Stimulated activated CD8-positive, alpha-beta memory T cell treated with anti-CD3 and anti-CD28 coated beads, Interleukin-15, amount 100 ng/mL, for 48 hours (primary cell): ENCODE measurements at places on chromosomes 2 and 18.

DNA sequence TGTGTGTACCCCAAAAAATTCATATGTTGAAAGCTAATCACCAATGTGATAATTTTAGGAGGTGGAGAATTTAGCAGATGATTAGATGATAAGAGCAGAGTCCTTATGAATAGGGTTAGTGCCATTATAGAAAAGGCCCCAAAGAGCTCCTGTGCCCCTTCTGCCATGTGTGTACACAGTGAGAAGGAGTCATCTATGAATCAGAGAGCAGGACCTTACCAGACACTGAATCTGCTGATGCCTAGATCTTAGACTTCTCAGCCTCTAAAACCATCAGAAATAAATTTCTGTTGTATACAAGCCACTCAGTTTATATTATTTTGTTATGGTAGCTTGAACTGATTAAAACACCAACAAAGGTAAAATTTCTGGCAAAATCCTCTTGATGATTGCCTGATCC, 560.0 kb upstream of the CDH2 start:
- DNase-seq: no peak

GRCh38 chr2:135169900-135170753, 118.0 kb downstream of the RAB3GAP1 start:
- DNase-seq: no peak

DNA sequence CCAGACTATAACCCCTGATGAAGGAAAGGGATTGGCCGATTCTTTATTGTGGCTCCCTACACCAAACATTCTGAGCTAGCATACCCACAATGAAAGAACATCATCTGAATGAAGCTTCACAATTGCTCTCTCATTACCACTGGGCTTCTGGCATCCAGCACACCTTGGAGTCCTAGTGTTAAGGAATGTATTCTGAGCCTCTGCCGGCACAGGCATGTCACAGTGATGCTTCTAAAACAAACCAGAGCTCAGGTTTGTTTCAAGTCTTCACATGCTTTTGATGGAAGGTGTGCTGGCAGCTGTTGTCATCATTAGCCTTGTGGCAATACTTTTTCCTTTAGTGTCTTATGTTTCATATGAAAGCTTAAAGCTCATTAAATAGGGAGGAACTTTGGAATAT, 76.3 kb upstream of the RBBP8 start:
- no peak for DNase-seq

- no peak for DNase-seq
These were observed 18.6 kb downstream of the UNC80 start for GRCh38 chr2:209790066-209790728.

DNA sequence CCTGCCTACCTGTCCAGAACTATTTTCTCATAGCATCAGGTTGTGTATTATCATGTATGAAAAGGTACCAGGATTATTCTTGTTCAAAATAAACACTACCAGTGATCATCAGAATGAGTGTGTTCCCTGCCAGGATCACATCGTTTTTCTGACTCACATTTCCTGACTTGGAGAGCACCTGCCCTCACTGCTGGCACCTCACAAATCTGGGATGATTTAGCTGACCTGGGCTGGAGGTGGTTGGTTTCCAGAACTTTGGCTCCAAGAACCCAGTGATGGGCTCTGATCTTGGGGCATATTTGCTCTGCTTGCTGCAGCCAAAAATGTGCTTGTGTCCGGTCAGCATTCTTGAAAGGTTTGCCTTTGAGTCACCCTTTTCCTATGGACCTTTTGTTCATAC, 836.3 kb upstream of the ACVR2A start:
- DNase-seq: no peak

DNA sequence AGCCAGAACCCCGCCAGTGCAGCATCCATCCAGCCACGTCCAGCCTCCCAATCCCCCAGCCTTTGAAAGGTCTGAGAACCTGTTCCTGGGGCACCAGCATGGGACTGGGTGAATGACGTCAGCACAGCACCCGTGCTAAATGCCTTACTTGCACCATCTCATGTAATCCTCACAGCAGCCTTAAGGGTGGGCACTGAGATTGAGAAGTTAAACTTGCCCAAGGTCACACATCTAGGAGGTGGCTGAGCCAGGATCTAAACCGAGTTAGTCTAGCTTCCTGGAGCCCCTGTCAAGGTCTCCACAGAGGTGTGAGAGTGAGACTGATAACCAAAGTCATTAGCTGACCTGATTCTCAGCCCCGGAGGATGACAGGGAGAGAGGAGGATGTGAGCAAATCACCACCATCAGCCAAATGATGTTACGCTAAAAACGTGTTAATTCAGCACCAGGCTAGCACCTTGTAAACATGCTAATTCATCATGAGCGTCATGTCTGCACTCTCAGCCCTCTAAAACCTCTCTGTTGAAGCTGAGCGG, 4.6 kb downstream of the CD8A start:
- peak; percentile 61 for DNase-seq

DNA sequence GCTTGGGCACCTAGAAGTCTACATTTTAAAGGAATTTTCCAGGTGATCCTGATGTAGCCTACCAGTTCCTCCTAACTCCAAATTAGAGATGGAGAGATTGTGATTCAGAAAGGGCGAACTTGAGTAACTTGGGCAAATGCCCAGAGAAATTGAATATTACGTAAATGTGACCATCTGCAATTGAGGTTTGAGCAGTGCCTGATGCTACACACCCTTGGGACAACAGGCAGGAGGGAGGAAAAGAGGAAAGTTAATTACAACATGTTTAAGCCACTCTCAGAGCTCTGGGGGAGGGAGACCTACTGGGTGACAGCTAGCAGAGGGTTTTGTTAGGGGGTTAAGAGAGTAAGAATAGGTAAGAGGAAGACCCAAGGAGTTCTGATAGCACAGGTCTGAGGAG, 208.9 kb downstream of the LPIN1 start:
- no peak for DNase-seq

DNA sequence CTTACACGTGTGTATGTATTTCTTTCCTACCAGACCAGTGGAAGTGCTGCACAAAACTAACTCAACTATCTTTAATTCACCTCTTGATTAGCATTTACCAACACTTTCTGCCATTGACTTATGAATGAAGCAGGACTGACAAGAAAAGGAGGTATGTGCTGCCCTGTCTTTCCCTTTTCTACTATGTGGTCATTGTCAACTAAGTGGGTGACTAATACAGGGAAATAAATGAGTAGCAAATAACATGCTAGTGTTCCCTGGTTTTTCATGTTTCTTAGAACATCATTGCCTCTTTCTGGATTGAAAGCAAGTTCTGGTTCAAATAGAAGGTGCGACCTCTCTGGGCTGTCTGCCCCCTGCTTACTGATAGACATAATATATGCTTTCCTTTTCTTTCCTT, 58.0 kb downstream of the LINC00305 start:
- no peak for DNase-seq

GRCh38 chr2:161147856-161148255, 12.4 kb upstream of the TANK start:
- no peak for DNase-seq

GRCh38 chr2:223366566-223366965, 235.6 kb downstream of the SCG2 start:
- DNase-seq: no peak

DNA sequence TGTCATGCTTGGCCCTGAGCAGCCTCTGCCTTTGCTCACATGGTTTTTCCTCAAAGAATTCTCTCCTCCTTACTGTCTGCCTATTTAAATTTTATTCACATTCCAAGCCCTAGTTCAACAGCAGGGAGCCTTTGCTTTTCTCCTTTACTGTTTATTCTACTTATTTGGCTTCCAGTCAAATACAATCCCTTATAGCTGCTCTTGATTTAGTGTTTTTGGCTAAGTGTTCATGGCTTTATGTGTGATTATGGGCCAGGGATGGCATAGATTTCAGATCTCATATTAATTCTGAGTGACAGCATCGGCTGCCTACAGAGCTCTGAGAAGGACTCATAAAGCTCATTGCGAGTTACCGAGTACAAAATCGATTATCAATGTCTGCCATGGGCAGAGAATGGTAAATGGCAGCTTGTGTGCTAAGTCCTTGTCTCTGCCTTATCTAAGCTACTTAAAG, 106.7 kb downstream of the METTL8 start:
- DNase-seq: no peak

- no peak for DNase-seq
These were observed 399.8 kb upstream of the ST6GAL2 start for GRCh38 chr2:107285621-107286299.

GRCh38 chr2:30026091-30027055, 105.0 kb upstream of the ALK start:
- DNase-seq: no peak

GRCh38 chr18:42271647-42272414, 316.8 kb downstream of the PIK3C3 start:
- DNase-seq: no peak

- no peak for DNase-seq
These were observed 14.3 kb downstream of the DSG2 start for GRCh38 chr18:31512203-31512764.

DNA sequence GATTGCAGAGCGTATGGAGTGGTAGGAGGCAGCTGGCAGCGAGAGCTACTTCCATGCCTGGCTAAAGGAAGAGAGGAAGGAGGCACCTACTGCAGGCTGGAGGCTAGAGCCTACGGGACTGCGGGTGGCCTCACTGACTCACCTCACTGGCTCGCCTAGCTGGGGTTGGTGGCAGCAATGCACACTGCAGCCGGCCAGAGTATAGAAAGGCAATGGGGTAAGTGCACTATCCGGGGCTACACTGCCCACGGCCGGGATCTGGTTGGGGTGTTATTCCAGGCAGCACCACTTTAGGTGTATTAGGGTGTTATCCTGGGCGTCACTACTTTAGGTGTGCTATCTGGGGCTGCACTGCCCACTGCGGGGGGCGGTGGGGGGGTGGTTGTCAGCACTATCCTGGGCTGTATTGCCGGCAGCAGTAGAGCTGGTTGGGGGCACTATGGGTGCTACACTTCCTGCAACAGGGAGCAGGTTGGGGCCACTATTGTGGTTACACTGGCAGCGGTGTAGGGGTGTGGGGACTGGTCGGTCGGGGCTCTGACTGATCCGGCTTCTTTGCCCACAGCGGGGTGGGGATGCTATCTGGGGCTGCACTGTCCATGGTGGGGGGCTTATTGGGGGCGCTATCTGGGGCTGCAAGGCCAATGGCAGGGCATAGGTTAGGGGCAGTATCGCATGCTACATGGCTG, 33.3 kb upstream of the ANKRD62 start:
- DNase-seq: no peak

DNA sequence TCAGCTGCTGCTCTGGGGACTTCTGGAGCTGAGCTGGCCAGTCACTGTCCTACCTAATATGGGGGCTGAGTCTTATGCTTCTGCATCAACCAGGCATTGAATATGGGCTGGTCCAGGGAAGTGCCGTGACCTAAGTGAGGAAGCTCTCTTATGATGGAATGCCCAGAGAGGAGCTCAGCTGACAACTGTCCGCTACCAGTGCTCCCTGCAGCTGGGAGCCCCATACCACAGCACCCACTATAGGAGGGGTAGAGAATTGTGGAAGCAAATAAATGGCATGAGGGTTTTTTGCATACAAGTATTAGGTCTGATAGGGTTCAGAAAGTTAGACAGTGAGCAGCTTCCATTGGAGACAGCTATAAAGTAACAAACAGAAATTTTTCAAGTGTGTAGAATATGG, 4.5 kb downstream of the TIMM21 start:
- DNase-seq: no peak

DNA sequence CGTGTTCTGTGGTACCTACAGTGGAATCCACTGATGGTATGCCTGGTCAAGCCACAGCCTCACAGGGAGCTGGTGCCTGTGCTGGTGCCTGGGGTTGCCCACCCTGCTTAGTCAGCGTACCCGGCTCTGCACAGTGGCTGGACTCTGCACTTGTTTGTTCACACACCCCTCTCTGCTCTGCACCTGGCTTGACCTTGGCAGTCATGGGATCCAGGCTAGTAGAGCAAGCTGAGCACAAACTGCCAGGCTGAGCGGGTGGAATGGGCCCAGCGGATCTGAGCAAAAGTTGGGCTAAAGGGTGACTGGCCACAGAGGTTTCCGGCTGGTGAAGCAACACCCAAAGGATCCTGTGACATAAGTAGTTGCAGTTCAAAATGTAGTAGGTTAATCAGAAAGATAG, 163.5 kb downstream of the CDH19 start:
- DNase-seq: no peak

- DNase-seq: no peak
These were observed 729.8 kb upstream of the SOX11 start for GRCh38 chr2:4962419-4962818.

GRCh38 chr2:64939332-64939917, 49.8 kb upstream of the SLC1A4 start:
- DNase-seq: no peak

- no peak for DNase-seq
These were observed 27.7 kb downstream of the ADRA2B start for GRCh38 chr2:96088340-96089335.

DNA sequence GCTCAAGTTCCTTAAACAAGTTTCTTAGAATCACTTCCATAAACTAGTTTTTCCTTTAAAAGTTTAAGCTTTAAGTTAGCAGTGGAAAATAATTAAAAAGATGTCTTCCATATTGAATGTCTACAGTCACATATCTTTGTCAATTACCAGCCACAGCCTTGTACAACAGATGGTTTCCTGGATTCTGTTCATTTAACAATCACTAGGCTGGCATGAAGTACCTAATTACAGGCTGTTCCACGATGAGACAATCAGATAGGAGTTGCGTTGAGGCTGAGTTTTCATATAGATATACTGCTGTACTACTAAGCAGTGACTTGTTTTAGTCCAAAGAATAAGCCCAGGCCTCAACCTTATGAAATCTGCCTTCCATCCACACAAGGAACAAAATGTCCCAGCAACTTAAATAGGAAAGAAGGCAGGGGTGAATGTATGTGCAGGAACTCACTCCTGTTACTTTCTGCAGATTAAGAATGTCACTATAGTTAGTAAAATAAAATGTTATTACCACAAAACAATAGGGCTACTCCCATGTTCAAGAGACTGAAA, 131.0 kb downstream of the ZAP70 start:
- no peak for DNase-seq

DNA sequence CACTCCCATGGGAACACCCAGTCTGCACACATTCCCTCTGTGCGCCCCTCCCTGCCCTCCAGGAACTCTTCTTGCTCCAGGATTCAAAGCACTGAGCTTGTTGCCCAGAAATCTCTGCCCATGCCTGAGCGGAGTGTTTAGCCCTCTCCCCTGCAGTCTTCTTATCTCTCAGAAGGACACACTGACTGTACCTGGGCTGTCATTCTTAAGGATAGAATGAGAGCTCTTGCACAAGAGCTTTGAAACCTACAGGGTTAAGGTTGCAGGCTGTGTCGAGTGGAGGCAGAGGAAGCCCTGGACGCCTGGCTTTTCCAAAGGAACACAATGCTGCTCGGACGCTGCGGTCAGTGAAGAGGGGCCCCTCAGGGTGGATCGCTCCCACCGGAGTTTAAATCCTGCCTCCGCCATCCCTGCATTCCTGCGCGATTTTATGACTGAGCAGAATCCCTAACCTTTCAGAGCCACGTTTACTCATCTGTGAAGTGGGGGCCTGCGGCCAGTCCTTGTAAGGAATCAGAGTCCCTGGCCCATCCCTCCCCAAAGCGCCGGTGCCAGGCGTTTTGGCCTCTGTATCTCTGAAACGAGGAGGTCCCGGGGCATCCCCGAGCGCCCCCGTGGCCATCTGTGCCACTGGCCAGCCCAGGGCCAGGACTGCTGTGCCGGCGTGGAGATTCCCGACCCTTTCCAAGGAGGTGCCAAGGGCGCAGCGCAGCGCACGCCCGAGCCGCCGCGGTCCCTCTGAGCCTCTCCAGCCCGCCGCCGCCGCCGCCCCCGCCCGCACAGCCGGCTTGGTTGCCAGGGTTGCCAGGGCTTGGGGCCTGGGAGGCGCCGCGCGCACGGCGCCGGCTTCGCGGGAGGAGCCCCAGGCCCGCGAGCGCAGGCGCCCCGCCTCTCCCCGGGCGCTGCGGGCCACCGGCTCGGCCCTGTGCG, 58.9 kb downstream of the FAM168B start:
- no peak for DNase-seq

- DNase-seq: no peak
These were observed 3.5 kb upstream of the BCL2 start for GRCh38 chr18:63322908-63323634.
